ENCODE measurements at places on chromosomes 2 and 18. TPM values are rescaled to one million over a fixed set of nuclear protein-coding genes. Genes with fewer than 3 reads are reported as not detected.

DNA sequence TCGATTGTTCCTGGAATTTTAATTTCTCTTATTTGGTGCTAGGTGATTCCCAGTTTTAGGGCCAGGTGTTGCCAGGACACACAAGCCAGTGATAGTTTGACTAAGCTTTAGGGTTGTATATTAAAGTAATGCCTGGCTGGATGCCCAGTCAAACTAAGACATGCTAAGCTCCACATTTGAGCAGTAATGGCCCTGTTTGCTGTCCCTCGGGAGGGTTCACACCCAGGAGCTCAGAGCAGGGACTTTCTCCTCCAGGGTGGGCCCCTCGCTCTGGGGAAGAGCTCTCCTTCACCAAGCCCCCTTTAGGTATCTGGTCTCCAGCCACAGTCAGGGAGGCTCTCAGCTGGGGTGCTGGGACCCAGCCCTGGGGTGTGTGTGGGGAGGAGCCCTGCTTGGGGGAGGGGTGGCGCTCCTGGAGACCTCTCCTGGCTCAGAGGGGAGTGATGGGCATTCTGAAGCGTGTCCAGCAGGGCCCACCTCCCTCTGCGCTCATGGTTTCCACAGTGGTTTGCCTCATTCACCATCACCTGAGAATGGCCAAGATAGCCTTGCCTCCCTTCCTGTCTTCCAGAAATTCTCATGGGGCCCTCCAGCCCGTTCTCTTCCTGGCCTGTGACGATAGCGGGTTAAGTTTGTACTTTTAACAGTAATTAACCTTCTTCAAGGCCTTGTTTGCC is 31.7 kb downstream of the INPP4A start:
- no peak for DNase-seq

- DNase-seq: no peak
Observed at GRCh38 chr2:205177546-205177945, 504.8 kb upstream of the NRP2 start.

DNA sequence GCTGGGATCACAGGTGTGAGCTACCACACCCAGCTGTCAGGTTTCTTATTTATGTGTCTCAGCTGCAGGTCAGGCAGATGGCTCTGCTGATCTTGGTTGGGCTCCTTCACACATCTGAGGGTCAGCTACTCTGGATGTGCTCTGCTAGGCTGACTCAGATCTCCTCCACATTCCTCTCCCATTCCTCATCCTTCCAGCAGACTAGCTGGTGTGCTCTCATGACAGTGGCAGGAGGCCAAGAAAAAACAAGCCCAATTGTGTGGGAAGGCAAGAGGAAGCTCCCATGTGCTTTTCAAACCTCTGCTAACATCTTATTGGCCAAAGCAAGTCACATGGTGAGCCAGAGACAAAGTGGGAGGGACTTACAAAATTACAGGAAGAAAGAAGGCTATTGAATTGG is 11.7 kb upstream of the MSH6 start:
- no peak for DNase-seq

DNA sequence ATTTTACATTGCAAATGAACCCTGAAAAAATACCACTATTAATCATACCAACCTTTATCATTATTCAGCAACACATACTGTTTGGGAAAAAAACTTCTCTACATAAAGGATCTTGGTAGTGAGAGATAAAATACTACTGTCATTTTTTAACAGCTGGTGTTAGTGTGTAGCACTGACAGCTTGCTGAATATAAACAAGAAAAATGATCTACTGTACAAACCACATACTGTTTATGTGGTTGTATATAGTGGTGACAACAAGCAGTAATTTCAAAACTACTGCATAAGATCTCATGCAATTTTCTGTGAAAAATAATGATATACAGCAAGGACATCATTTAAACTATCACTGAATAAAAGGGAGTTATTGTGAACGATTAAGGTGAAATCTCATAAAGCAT is 601.2 kb downstream of the LRP1B start:
- DNase-seq: no peak

DNA sequence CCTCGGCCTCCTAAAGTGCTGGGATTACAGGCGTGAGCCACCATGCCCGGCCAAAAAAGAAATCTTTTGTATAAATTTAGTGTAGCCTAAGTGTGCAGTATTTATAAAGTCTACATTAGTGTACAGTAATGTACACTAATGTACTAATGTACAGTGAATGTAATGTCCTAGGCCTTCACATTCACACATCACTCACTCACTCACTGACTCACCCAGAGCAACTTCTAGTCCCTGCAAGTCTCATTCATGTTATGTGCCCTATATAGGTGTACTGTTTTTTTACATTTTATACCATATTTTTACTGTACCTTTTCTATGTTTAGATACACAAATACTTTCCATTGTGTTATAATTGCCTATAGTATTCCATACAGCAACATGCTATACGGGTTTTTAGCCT is 254.9 kb downstream of the MYO3B start:
- no peak for DNase-seq

DNA sequence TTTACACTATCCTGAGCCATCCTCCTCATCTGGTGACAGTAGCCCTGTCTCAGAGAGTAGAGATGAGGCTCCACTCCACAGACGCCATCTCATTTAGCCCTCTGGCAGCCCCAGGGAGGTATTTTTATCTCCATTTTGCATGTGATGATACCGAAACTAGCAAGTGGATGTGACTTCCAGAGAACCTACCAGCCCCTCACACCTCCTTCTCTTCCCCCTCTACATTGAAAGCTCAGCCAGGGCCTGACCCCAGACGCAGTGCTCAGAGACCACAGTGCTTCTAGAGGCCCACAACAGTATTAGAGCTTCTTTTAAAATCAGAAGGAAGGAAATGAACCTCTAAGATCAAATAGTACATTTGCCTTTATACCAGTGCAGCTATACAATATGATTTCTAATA is 8.3 kb downstream of the GYPC start:
- no peak for DNase-seq

- no peak for DNase-seq
Observed at GRCh38 chr2:218975060-218975777, 9.8 kb downstream of the FEV start.

GRCh38 chr2:182952741-182953450 is 85.4 kb downstream of the NCKAP1 start:
- DNase-seq: no peak

- peak; percentile 85 for DNase-seq
Observed at GRCh38 chr2:162318328-162319180, at the start of gene IFIH1. TSS of gene IFIH1 (minus strand) at chr2:162318684. CDS start at chr2:162318307, 377 bp downstream.

- DNase-seq: peak; percentile 11
Observed at GRCh38 chr2:240796543-240797499, 23.2 kb downstream of the KIF1A start.

DNA sequence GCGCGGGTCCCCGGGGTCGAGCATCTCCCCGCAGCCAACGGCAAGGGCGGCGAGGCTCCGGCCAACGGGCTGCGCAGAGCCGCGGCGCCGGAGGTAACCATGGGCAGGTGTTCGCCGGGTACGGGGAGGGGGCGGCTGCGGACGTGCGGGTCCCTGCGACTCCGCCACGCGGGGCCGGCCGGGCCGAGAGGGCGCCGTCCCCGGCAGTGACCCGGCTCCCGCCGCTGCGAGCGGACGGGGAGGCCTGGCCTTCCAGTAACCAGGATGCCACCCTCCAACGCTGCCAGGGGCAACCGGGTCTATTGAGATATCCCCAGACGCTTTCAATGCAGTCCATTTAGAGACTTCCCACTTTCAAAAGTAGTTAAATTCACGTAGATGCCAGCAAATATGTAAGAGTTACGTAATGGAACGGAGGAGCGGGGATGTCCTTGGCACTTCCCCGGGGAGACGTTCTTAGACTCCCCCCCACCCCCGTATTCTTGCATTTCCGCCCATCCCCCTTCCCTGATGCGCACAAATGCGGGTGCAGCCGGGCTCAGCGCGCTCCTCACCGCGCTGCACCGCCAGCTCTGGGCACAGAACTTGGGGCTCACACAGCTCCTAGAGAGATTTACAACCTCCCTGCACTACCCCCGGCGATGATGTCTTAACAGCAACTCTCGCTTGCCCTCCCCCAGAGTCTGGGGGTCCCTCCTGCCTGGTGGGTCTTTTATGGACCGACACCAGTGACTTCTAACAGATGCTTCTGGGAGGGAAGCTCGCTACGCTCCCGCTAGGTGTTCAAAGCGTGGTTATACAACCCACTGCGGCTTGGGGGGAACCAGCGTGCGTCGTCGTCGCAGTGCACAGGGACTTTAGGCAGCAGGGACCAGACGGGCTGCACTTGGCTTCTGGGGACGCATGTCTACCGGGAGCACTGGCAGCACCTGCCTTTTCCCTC is 657 bp downstream of the SGPP2 start:
- peak; percentile 53 for DNase-seq

- no peak for DNase-seq
Observed at GRCh38 chr2:151840216-151841046, 12.2 kb upstream of the ARL5A start.

DNA sequence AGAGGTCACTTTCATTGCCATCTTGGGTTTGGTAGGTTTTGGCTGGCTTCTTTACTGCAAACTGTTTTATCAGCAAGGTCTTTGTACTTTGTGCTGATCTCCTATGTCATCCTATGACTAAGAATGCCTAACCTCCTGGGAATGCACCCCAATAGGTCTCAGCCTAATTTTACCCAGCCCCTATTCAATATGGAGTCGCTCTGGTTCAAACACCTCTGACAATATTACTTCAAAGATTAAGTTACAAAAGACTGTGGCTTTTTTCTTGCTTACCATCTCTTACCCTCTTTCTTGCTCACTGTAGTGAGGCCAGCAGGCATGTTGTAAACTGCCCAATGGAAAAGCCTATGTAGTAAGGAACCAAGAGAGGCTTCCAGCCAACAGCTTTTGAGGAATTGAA is 17.9 kb upstream of the RGPD8 start:
- DNase-seq: no peak

DNA sequence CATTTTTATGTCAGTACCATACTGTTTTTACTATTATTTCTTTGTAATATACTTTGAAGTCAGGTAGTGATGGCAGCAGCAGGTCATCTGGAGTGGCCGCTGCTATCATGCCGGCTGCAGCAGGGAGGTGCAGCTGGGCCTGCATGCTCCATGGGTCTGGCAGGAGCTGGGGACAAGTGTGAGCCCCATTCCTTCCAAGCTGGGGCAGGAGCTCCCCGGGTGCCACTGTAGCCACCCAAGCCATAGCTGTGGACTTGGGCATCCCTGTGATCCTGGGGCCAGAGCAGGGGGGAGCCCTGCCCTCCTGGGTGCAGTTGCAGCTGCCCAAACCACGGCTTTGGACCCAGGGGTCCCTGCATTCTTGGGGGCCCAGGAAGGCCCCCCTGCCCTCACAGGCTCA is 59.2 kb downstream of the CSRNP3 start:
- DNase-seq: no peak

DNA sequence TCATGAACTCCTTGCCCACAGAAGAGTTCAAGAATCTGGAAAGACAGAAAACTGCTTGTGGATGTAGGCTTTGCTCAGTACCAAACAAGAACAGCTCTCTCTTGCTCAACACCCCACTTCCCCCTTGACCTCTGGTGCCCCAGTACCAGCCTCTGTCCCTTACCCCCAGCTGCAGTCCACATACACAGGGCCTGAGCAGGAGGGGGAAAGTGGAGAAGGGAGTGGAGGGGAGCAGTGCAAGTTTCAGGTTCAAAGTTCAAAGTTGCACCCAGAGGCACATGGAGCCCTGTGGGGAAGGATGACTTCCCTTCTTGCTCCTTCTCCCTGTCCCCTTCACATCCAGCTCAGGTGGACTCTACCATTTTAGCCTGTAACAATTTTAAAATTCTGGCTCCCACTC is 61.1 kb upstream of the LPIN2 start:
- DNase-seq: no peak

DNA sequence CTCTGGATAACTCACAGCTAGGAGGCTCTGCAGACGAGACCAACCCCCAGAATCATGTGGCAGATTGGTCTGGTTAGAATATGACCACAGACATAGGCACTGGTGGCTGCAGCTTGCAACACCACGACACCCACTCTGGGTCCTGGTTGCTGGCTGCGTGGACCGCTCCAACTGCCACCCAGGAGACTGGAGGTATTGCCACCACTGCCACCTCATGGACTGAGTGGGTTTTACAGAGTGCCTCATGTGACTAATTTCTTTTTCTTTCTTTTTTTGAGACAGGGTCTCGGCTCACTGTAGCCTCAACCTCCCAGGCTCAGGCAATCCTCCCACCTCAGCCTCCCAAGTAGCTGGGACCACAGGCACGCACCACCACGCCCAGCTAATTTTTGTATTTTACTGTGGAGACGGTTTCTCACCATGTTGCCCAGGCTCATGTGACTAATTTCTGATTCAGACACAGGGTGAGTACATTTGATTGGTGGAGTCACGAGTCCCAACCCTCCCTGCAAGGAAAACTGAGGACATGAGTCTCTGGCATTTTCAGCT is 29.9 kb upstream of the NT5DC4 start:
- DNase-seq: peak; percentile 74

DNA sequence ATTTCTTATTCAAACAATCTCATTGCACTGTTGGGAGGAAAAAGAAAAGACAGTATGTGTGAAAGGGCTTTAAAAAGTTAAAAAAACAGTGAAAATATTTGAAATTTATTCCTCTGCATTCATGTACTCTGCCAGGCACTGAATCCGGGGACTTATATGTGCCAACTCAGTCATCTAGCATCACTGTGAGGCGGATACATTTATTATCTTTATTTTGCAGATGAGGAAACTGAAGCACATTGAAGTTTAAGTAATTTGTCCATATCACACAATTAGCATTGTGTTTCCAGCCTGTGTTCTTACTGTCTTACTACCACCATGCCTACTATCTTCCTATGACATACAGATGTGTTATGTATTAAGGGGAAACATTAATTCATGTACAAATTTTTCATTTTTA is 1.8 kb downstream of the LCLAT1 start:
- DNase-seq: no peak

GRCh38 chr2:128792476-128793054 is 473.9 kb upstream of the HS6ST1 start:
- no peak for DNase-seq

- no peak for DNase-seq
Observed at GRCh38 chr2:48219555-48220436, 310.2 kb upstream of the STON1 start.

- peak; percentile 49 for DNase-seq
Observed at GRCh38 chr2:217940261-217941220, 62.3 kb downstream of the TNS1 start.

DNA sequence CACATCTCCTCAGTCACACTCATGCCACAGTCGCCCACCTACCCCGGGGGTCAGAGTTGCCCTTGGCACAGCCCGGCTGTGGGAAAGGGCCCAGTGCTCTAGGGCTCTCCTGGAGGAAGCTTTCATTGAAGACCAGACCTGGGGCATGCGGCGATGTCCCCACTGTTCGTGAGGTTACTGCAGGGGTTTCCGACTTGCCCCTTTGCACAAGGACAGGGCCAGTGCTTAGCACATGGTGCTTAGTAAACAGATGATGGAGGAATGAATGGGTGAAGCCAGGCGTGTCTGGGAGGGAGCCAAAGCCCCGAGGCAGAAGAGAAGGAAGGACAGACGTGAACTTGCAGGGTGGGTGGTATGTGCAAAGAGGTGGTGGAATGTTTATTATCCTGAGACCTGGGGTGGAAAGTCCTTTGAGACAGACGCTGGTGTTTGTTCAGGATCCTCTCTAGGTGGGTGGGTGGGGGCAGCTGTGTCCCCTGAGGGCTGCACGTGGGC is 205.9 kb upstream of the ARL4C start:
- no peak for DNase-seq

CDH2 gene
- 308 TPM for total RNA-seq

VSNL1 gene
- 10.4 TPM for total RNA-seq

PSMA8 gene
- 0.48 TPM for total RNA-seq

HOXD11 gene
- not detected for total RNA-seq

COL3A1 gene
- total RNA-seq: 47.0 TPM

ZNF396 gene
- 0.48 TPM for total RNA-seq

LYG2 gene
- total RNA-seq: not detected

UGT1A4 gene
- total RNA-seq: not detected

CIB4 gene
- not detected for total RNA-seq

SCRN3 gene
- 41.2 TPM for total RNA-seq

CRYGC gene
- total RNA-seq: not detected

KYNU gene
- 1.3 TPM for total RNA-seq

MARCHF4 gene
- not detected for total RNA-seq

Data from Right ventricle myocardium superior (tissue), 1 donor.